ENCODE measurements at places on chromosomes 3 and 15. TPM values are rescaled to one million over a fixed set of nuclear protein-coding genes. Genes with fewer than 3 reads are reported as not detected.

Gene CPA3
- not detected for total RNA-seq

Gene COLQ
- 0.42 TPM for total RNA-seq

GRCh38 chr3:182807061-182807460 lies 13.8 kb downstream of the ATP11B start:
- no peak for DNase-seq

GRCh38 chr15:57288926-57289580 lies 87.3 kb upstream of the CGNL1 start:
- no peak for DNase-seq

Gene ANKRD63
- total RNA-seq = not detected

DNA sequence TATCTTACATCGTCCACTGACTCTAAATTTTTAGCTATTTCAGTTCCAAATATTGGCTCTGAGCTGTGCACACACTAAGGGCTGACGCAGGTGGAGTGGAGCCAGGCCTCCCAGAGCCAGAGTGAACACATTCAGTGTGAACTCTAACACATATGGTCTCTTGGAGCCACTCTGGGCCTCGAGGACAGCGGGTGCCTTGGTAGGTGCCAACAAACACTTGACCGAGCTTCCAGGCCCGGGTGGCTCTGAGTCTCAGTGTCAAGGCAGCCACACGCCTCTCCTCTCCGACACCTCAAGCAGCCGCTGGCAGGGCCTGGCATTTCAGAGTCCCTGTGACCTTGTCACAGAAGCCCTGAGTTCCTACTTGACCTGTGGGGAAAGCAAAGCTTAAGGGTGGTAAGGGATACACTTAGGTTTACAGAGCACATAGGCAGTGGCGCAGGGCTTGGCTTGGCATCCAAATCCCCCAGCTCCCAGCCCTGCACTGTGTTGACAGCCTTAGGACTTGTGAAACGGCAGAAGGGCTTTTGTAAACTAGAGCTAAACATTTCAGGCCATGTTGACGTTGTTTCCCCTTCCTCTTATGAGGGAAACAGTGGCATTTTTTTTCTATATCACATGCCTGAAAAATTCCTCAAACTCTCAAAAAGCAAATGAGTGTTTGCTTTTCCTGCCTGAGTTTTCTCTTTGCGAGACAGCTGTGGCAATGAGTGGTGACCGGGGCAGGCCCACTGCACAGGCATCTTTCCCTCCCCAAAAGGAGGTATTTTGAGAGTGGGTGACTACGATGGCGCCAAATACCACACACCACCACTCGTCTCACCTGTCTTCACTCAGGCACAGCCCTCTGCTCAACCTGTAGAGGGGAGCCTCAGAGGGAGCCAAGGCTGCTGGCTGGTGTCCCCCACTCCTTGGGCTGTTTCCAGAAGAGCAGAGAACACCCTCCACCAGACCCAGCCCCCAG lies 60.8 kb downstream of the DAPK2 start:
- no peak for DNase-seq

DNA sequence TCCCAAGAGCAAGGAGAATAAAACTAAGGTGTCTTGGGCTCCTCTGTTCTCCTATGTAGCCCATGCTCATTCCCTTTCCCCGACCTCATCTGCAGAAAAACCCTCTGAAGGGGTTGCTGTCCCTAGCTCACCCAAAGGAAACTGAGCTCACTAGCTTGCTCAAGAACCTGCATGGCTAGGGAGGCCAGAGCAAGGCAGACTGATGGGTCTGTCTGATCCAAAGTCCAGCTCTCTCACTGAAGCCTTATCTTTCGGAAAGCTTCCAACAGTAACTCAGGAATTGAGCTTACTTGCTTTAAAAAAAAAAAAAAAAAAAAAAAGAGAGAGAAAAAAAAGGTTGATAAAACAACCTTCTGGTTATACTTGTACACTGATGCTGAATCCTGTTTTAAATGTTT lies 141.4 kb upstream of the TOPAZ1 start:
- no peak for DNase-seq

Gene NECTIN3
- total RNA-seq = not detected

Gene MKRN2OS
- not detected for total RNA-seq

Gene TMEM266
- total RNA-seq = not detected

DNA sequence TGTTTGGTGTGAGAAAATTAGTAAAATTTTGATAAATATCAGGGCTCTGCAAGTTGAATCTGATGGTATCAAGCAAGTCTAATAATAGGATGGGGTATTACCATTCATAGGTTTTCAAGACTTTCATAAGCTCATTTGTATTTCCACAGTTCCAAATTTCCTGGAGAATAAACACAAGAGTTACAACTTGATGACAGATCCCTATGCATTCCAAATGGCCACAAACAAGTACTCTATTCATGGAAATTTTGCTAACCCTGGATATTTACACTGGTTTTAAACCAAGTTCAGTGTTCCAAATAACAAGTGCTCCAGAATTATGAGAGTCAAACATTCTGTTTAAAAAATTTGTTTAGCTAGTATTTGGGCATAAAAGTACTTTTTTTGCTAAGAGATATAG lies 75.0 kb upstream of the CNTN6 start:
- DNase-seq = no peak

DNA sequence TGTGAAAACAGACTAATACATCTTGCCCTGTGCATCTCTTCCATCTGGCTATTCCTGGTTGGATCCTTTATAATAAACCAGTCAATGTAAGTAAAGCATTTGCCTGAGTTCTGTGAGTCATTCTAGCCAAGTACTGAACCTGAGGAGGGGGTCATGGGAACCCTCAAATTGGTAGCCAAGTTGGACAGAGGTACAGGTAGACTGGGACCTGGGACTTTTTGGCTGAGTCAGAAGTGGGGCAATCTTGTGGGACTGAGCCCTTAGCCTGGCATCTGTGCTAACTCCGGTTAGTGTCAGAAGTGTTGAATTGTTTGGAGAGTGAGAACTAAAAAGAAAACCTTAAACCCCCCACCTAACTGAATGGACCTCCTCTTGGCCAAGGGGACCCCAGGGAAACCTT lies 21.0 kb upstream of the LIMD1 start:
- DNase-seq = no peak

DNA sequence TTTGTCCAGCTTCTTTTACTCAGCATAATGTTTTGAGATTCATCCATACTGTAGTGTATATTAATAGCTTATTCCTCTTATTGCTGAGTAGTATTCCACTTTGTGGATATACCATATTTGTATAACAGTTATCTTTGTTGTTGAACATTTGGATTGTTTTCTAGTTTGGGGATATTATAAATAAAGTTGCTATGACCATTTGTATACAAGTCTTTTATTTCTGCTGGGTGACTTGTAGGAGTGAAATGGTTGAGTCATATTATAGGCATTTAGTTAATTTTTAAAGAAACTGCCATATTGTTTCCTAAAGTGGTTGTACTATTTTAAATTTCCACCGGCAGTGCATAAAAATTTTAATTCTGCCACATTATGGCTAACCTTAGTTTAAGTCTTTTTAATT lies 53.4 kb downstream of the RPL39L start:
- no peak for DNase-seq

GRCh38 chr3:139218046-139218445 lies 125.8 kb upstream of the MRPS22 start:
- no peak for DNase-seq

GRCh38 chr15:76809412-76810103 lies 95.6 kb downstream of the SCAPER start:
- no peak for DNase-seq

Gene SENP7
- total RNA-seq = 18.0 TPM

GRCh38 chr3:112579232-112579631 lies 17.4 kb downstream of the SLC35A5 start:
- peak; percentile 9 for DNase-seq

Gene TMEM212
- total RNA-seq = not detected

Gene HEG1
- total RNA-seq = 6.0 TPM

DNA sequence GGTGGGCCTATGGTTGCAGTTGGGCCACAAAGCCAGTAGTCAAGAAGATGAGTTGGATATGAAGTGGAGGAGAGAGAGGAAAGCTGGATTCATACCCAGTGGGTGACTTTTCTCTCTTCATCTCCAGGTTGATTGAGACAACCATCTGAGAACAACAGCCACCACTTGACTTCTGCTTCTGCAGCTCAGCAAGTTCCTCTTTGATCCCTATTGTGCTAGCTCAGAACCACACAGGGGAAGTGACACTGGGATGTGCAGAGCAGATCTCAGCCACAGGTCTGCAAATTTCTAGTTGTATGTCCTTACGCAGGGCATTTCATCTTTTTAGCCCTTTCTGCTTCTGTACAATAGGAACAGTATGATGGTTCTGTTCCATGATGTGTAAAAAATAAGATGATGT lies 459.2 kb upstream of the ARRDC4 start:
- DNase-seq = no peak

- DNase-seq = no peak
Observed at GRCh38 chr3:178526291-178526690, 9.9 kb upstream of the KCNMB2 start.

DNA sequence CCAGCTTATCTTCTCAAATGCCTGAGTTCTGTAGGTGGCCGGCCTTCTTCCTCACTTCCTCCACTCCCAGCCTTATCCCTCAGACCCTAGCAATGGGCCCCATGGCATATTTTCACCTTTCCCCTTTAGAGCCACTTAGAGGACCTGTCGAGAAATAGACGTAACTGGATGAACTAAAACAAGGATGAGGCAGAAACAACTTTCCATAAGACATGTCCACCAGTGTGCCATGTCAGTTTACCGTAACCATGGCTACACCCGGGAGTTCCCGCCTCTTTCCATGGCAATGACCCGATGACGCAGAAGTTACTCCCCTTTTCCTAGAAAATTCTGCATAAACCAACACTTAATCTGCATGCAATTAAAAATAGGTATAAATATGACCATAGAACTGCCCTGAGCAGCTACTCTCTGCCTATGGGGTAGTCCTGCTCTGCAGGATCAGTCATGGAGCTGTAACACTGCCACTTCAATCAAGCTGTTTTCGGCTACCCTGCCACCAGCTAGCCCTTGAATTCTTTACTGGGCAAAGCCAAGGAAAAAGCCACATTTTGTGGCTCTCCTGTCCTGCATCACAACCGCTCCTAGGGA lies 55.1 kb upstream of the ZBTB38 start:
- DNase-seq = no peak

DNA sequence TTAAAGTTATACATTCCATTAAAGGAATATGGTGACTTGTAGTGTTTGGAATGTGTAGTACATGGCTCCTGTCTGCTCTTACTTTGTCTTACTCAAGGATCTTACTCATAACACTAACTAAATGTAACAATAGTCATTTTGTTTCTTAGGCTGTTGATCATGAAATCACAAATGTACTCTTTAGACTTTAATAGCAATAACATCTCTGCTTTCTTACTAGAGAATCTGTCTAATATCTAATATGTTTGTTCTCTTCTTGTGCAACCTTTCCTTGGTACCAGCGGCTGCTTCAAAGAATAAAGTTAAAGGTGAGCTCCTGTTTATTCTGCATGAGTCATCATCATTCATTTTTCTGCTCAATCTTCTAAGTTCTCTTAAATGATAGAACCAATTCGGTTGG lies 767.5 kb downstream of the CADM2 start:
- no peak for DNase-seq

DNA sequence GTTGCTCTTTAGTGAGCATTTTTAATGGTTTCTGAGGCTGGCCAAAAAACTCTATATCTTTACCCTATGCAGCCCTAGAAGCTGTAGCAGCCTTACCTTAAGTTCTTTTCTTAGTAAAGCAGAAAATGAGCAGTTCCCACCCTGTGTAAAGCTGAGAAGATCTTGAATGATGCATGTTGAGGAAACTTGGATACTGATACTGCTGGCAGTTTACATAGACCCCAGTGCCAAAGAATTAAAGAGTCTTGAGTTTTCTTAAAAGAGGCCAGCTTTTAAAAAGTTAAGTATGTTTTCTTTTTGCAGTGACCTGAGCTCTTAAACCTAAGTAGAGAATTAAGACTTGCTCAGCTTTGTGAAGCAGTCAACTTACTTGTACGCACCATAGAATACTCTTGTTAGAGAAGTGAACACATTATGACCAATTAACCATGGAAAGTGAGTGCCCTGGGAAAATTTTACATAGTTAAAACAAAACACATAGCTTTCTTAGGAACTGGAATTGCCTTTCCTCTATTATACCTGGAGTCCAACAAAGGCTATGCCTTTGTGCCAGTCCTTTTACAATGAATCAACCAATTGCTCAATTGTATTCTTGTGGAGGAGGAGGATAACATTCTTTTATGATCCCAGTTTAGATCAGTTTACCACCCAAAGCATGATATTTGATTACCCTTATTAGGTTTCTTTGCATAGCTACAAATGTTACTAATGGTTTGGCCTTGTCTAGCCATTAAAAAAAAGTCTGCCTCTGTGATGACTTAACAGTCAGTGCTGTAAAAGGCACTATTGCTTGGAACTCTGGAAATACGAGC lies 28.4 kb downstream of the PLS1 start:
- no peak for DNase-seq

Gene GOLGA8O
- total RNA-seq = 0.35 TPM

- DNase-seq = no peak
Observed at GRCh38 chr3:107209302-107209990, 167.8 kb upstream of the CCDC54 start.

DNA sequence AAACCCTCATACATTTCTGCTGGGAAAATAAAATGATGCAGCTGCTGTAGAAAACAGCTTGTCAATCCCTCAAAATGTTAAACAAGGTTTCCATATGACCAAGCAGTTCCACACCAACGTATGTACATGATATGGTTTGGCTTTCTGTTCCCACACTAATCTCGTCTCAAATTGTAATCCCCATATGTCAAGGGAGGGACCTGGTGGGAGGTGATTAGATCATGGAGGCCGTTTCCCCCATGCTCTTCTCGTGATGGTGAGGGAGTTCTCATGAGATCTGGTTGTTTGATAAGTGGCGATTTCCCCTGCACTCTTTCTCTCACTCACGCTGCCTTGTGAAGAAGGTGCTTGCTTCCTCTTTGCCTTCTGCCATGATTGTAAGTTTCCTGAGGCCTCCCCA lies 100.6 kb upstream of the SLC24A5 start:
- DNase-seq = no peak

Gene GPR176
- total RNA-seq = not detected

Gene ESYT3
- total RNA-seq = not detected

- DNase-seq = peak; percentile 46
Observed at GRCh38 chr15:76169018-76169417, 109.2 kb downstream of the TMEM266 start.

Gene C3orf70
- not detected for total RNA-seq

Gene LRTM1
- total RNA-seq = not detected

GRCh38 chr3:43963208-43963607 lies 272.5 kb downstream of the ABHD5 start:
- no peak for DNase-seq

Gene ZIC4
- not detected for total RNA-seq

GRCh38 chr15:68992696-68993095 lies 21.8 kb upstream of the NOX5 start:
- no peak for DNase-seq

DNA sequence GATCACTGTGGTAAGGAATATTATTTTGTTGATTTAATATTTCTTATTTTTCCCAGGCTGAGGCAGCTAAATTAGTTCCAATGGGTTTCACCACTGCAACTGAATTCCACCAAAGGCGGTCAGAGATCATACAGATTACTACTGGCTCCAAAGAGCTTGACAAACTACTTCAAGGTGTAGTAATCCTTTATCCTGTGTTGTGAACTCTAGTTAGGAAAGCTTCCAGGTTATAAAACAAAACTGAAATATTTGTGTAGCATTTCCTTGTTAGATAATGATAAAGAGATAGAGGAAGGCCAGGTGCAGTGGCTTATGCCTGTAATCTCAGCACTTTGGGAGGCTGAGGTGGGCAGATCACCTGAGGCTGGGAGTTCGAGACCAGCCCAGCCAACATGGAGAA lies 11.1 kb downstream of the RAD51 start:
- no peak for DNase-seq

GRCh38 chr15:81302701-81303109 lies 21.2 kb downstream of the STARD5 start:
- DNase-seq = peak; percentile 58

- DNase-seq = no peak
Observed at GRCh38 chr3:20121088-20121487, 64.9 kb downstream of the SGO1 start.
